Epithelial cell of proximal tubule (primary cell): ENCODE measurements at places on chromosomes 3 and 15. TPM values are rescaled to one million over a fixed set of nuclear protein-coding genes. Genes with fewer than 3 reads are reported as not detected.

- DNase-seq: no peak
These were observed 144.5 kb downstream of the RPLP1 start for GRCh38 chr15:69597061-69597592.

DNA sequence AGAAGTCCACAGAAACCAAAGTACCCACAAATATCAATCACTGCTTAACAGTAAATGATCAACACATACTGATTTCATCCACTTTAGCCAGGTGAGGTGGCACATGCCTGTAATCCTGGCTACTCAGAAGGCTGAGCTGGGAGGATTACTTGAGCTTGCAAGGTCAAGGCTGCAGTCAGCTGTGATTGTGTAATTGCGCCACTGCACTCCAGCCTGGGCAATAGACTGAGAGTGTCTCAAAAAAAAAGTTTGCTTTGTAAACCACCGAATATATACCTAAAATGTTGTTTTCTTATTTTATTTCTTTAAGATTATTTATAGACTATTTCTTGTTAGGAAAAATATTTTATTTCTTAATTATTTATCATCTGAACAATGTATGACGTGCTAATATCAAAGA lies 8.7 kb upstream of the ATP13A4 start:
- no peak for DNase-seq

The DAZL gene
- total RNA-seq: not detected in 2 replicates

The SUCLG2 gene
- 44.6 and 54.3 TPM in 2 replicates for total RNA-seq

The SERPINI1 gene
- 2.9 and 5.4 TPM in 2 replicates for total RNA-seq

The SLC12A8 gene
- total RNA-seq: 16.5 and 17.9 TPM in 2 replicates

DNA sequence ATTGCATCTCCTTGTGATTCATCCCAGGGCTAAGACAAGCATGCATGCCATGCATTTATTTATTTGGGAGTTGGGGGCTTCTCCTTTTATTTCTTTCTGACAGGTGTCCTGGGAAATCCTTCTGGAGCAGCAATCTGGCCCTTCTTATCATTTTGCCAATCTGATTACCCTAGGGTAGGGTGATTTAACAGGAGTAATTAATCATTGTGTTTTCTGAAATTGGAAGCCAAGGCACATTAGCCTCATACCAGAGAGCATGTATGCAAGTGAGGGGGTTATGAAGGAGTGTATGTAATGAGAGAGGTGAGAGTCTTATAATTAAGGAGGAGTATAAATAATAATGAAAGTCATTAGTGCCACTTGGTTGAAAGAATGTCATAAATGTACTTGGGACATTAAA lies 37.4 kb upstream of the ARPP21 start:
- DNase-seq: no peak

- no peak for DNase-seq
These were observed at the start of gene EFHB for GRCh38 chr3:19934098-19934566. EFHB (minus strand) TSS chr3:19934217; CDS start chr3:19934018, 199 bp downstream.

The LRTM1 gene
- not detected in 2 replicates for total RNA-seq

- DNase-seq: no peak
These were observed 230.5 kb upstream of the CHRNA7 start for GRCh38 chr15:31799715-31800321.

The ZDHHC3 gene
- total RNA-seq: 38.9 and 65.8 TPM in 2 replicates

GRCh38 chr3:76035117-76035516 lies 249.8 kb upstream of the ZNF717 start:
- no peak for DNase-seq

- DNase-seq: no peak
These were observed 182.4 kb downstream of the RBMS3 start for GRCh38 chr3:29463304-29463703.

DNA sequence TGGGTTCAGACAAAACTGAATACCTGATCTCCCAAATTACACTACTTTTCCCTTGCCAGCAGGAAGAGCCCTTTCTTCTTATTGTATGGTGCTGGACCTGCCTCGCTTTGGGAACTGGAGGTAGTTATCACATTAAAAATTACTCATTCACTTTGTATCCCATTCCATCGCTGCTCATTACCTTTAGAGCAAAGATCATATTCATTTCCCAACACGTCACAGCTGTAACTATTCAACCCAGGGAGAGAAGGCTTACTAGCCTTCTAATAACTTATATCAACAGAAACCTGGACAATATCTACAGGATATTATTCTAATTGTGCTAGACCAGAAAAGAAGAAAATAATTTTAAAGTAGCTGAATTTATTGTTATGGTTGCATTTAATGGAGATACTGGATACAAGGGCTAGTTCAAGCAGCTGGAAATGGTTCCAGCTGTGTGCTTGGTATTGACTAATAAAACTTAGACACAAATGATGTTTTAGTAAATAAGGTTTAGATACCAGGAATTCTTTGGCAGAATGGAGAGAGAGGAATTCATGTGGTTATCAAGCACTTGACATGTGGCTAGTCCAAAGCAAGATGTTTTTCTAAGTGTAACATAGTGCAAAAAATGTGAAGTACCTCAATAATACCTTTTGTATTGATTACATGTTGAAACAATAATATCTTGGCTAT lies 656.3 kb downstream of the ROBO1 start:
- no peak for DNase-seq

DNA sequence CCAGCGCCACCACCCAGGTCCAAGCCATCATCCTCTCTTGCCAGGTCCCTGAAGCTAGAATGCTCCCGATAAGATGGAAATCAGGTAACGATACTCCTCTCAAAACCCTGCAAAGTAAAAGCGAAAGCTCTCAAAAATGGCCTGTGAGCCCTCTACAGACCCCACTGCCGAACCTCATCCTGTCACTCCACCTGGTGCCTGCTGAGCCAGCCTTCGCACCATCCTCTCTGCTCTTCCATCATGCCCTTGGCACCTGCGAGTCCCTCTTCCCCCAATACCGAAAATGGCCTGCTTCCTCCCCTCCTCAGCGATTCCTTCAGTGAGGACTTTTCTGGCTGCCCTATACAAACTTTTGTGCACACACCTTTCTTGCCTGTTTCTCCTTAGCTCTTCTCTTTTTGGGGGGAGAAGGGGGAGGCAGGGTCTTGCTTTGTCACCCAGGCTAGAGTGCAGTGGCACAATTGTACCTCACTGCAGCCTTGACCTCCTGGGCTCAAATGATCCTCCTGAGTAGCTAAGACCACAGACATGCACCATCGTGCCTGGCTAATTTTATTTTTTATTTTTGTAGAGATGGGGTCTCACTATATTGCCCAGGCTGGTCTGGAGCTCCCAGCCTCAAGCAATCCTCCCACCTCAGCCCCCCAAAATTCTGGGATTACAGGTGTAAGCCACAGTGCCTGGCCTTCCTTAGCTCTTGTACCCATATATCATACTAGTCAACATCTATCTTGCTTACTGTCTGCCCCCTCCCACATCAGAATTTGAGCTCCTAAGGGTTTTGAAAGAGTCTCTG lies 3.0 kb downstream of the IDH2 start:
- DNase-seq: no peak

DNA sequence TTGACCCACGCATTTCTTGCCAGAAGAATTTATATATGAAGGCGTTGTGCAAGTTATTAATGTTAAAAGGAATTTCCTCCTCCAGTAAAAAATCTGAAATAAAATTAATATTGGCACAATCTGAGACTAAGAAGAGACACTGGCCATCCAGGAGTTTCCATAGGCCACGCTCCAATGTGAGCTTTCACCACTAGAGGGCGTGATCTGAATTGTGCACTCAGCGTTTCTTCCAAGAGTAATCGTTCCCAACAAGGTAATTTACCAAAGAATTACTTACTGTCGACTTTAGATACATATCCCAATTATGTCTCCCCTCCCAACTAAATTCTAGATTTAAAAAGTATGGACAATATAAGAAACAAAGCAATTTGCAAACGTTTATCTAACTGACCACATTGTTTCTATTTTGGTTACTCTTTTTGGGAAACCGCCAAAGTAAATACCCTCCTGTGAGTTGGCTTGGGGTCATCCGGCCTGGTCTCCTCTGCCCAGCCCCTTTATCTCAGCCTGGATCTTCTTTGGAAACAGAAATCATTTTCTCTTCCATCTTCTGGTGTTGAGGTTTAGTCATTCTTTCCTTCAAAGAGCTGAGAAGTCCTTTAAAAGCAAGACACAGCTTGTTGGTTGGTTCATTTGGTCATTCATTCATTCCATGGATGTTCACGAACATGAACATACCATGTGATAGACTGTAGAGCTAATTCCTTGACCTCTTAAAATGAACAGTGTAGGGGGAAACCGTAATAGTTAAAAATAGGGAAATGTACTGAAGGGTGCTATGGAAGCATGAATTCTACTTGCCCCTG lies 26.2 kb downstream of the POLR2M start:
- no peak for DNase-seq

DNA sequence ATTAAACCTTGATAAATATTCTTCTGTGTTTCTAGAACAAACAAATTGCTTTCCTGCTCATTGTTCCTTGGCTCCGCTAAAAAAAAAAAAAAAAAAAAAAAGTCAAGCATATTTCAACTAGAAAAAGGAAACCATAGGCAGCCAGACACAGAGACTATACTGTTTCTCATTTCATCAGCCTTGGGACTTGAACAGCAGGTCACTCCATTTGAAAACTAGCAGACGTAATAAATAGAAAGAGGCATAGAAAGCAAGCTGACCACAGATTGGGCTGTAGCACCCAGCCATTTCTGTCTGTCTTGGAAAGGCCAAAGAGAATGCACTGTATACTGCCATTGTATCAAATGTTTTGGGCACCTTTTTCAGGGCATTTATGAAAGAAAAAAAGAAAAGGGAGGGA lies 697.1 kb downstream of the NLGN1 start:
- DNase-seq: no peak

The GOLGA8N gene
- total RNA-seq: 0.29 and 0.46 TPM in 2 replicates
